Posterior vena cava (tissue), 2 donors: ENCODE measurements at places on chromosomes 7 and 10. TPM values are rescaled to one million over a fixed set of nuclear protein-coding genes. Genes with fewer than 3 reads are reported as not detected.

RADIL gene
- 4.3 TPM for total RNA-seq

CFAP69 gene
- total RNA-seq = 11.4 TPM

NEUROG3 gene
- total RNA-seq = not detected

VWA2 gene
- not detected for total RNA-seq

HHEX gene
- total RNA-seq = 11.3 TPM

- DNase-seq = no peak
These were observed 146.5 kb downstream of the CCDC3 start for GRCh38 chr10:12854988-12855387.

- DNase-seq = no peak
These were observed 29.8 kb upstream of the PODXL start for GRCh38 chr7:131586259-131586658.

DNA sequence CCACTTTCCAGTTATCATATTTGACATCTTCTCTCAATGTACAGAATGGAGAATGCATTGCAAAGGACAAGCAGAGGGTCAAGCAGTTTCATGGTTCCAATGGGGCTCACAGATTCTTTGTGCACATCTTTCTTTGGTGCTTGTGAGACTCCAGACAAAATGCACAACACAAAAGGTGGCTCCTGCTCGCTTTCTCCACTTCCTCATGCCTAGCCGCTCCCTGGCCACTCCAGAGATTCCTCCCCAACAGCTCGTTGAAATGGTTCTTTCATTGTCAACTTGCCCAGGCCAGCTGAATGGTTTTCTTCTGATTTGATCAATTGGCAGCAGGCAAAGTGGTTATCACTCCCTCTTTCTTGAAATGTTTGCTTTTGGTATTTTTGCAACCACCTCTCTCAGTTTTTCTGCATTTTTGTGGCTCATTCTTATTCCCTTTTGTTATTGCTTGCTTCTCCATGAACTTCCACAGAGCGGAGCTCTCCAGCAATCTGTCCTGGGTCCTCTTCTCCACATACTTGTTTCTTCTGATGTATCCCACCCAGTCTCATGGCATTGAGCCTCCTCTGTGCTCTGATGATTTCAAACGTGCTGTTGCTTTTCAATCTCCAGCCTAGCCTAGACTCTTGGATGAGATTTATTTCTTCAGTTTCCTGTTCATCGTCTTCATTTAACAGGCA, 507.8 kb upstream of the MKI67 start:
- no peak for DNase-seq

DNA sequence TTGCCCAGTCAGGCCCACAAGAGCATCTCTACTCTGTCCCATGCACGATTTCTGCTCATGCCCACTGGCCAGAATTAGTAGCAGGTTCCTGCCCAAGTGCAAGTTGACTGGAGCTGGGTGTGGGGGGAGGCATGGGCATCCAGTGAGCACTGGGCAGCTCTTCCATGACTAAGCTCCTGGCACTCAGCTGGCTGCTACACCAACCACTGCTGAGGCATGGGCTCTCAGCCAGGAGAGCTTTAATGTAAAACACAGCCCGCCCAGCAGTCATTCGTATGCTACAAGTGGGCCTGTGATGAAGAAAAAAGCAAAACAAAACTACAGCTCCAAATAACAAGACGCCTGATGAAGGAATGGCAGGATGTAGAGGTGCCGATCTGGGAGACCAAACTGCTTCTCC, 335.4 kb upstream of the PFKP start:
- no peak for DNase-seq

DNA sequence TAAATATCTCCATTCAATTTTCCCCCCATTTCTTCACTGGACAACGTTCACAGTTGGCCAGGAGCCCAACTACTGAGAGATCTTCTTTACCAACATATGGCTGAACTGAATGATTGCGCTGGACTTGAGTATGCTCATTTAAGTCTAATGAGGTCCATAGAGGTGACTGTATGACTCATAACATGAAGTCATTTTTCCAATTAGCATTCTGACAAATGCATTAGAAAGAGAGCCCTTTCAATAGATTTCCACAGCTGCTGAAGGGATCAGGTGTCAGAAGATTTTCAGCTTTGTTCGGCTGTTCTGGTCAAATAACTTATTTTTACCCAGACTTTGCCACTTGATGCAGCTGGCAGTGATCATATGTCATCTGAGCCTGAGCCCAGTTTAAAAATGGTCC, 438.0 kb downstream of the ETV1 start:
- no peak for DNase-seq

GRCh38 chr7:1966631-1967200, 266.0 kb downstream of the MAD1L1 start:
- DNase-seq = peak; percentile 55

GRCh38 chr7:29142021-29142727, 4.2 kb downstream of the CPVL start:
- no peak for DNase-seq
